ENCODE measurements at places on chromosomes 1 and 21.
A peak's percentile ranks its signal among the peaks of the same experiment; 100 is the strongest.

DNA sequence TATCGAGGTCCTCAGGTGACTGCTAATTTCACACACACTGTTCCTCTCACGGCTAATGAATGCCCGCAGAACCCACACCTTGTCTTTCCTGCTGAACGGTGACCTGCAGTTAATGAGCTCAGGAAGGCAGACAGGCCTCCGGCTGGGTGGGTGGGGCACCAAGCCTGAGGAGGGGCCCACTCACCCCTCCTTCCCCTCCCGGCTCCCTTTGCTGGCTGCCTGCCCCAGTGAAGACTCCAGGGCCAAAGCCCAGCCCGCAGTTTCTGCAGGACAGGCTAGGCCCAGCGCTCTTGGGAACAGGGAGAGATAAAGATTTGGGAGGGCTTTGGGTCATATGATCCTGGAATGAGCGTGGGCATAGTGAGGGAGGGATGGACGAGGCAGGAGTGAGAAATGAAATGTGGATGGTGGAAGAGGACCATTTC, 26.4 kb downstream of the FOXO6 start:
- DNase-seq, result peak; percentile 60

GRCh38 chr1:36342426-36343185, 19.2 kb upstream of the EVA1B start:
- DNase-seq, result peak; percentile 81

GRCh38 chr1:159009704-159010361, at the start of gene IFI16:
TSS of gene IFI16 (plus strand) at chr1:159009907. CDS start at chr1:159014681, 4,774 bp downstream.
- peak; percentile 69 for DNase-seq

GRCh38 chr1:172824209-172824608, 165.3 kb downstream of the FASLG start:
- no peak for DNase-seq

DNA sequence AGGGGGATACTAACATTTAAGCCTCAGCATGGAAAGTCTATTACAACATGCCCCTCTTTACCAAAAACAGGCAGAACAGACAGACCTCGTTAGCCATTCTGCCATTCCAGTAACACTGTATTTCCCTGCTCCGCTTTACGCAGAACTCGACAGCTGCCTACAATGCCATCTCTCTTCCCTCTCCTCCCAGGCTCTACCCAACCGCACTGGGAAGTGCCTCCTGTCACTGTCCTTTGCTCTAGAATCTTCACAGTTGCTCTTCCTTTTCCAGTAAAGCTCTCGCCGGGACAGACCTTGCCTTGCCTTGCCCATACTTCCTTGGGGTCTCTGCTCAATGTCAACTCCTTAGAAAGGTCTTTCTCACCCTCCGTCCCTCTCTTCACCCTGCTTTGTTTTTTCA, 22.8 kb downstream of the COA6 start:
- DNase-seq, result no peak

DNA sequence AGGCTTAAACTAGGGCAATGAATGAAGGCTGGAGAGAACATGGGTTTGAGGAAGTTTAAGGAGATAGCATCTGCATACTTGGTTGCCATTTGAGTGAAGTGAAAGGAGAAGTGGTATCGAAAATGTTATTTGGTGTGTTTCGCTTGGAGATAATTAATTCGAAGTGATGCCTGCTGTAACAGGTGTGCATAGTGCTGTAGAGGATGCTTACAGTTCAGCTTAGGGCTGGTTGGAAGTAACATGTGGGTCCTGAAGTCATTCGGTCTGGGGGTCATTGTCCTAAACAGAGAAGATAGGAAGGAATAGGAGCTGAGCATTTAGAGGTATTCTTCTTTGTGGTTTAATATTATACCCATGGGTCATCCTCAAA, 301 bp upstream of the NUDT17 start:
- no peak for DNase-seq

GRCh38 chr1:113976609-113977278, 2.5 kb upstream of the OLFML3 start:
- no peak for DNase-seq

DNA sequence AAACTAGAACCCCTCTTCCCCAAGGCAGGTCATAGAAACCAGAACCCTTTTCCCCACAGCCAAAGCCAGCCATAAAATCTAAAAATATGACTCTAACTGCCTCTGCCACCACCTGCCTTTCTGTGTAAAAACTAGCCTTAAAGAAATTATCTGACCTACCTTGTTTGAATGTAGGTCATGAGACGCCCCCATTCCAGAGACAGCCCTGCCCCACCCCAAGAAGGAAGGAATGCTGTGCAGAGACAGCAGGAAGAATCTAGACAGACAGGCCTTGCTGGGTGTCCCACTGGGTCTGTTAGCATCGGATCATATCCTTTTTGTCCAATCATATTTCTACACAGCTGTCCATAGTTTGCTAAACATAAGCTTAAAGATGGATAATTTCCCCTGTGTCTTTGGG, 128.4 kb upstream of the RAB4A start:
- no peak for DNase-seq

- no peak for DNase-seq
Measured at GRCh38 chr1:23522244-23522982, 8.6 kb downstream of the E2F2 start.

GRCh38 chr1:25118546-25118945, 113.8 kb downstream of the SYF2 start:
- no peak for DNase-seq

DNA sequence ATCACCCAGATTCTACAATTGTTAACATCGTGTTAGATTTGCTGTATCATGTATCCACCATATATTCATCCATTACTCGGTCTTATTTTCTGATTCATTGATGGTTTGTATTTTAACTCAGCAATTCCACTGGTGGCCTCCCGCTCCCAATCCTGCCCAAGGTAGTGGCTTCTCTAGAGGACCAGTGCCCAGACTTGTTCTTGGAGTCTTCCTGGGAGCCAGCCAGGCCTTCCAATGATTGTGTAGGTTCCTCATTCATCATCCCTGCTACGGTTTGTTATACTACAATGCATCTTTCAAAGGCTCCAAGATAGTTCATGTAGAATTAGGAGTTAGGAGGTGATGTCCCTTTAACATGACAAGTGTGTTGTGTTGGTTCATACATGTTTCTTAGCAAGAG, 451.1 kb downstream of the SETD4 start:
- DNase-seq, result no peak

DNA sequence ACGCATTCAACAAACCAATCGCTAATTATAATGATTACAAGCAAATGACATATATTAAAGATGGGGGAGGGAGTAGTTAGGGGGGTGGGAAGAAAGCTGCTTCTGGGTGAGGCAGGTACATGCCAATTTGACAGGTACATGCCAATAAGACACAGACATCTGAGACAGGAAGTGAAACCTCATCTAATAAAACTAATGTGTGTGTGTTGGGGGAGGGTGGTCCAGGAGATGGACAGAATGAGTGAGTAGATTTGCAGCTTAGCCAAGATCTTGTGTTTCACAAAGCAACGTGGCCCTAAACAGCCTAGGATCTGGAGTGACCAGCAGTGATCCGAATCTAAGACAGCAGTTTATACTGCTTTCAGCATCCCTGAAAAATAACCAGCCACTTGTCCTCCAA, 10.8 kb downstream of the CFAP45 start:
- no peak for DNase-seq

DNA sequence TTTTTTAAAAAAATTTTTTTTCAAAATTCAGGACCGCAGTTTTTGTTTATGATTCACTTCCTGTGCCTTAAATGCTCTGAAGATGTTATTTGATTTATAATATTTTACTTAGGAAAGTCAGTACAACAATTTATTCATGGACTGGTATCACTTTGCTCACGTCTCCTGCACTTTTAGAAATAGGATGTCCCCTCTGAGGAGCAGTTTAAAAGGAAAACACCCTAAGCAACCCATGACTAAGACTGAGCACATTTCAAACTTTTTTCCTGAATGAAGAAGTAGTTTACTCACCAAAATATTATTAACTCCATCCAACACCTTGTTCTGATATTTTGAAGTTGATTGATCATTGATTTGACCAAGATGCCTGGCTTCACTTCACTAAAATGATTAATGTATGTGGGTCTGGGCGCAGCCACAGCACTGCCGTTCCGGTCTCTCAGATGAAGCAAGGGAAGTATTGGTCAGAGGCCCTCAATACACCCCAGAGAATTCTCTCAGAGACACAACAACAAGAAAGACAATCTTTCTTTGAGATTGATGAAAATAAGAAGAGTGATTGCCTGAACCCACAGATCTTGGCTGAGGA, 223.9 kb downstream of the TGFB2 start:
- no peak for DNase-seq

- DNase-seq, result no peak
Measured at GRCh38 chr1:172273647-172274396, 146.7 kb upstream of the C1orf105 start.

DNA sequence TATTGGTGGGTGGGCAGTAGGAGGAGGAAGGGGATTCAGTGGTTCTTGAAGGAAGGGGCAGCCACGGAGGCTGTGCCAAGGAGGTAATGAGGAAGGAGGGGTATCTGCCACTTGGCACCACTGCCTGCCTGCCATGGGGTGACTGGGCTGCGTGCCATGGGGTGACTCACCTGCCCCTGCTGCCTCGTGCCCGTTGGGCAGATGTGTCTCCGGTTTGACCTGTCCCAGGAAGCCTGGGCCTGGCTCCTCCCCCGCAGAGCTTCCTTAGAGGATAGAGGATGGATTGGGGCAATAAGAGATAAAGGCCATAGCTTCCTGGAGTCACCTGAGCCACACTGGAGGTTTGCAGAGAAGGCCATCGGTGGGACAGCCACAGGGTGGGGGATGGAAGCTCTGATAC, 1.7 kb downstream of the PADI3 start:
- peak; percentile 91 for DNase-seq

GRCh38 chr1:209076688-209077087, 506.8 kb upstream of the CAMK1G start:
- DNase-seq, result no peak

- no peak for DNase-seq
Measured at GRCh38 chr21:42151948-42152220, 67.1 kb upstream of the ABCG1 start.

DNA sequence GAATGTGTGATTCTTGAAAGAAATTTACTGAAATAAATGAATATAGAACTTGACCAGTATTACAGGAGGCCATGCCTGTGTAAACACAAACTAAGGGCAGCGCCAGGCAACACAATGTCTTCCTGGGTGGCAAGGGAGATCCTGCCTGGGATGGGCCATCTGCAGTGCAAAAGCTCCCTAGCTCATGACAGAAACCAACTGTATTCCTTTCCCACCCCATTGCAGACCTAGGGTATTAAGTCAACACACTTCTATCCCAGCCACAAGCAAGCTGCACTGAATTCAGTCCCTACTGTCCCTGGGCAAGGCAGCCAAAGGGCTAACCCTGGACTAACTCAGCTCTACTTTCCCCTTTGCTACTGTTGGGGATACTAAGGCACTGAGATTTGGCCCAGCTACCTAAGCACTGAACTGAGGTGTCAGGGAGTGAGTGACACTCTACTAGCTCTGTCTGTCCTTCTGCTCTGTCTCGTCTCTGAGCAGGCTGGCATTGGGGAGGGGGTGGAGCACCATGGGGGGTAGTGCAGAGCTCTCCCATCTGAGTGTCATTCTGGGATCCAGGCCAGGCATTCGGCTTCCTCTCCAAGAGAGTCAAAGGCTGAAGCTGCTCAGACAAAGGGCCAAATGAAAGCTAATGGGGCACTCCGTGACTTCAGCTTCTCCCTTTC, 2.5 kb downstream of the INKA2 start:
- peak; percentile 85 for DNase-seq

DNA sequence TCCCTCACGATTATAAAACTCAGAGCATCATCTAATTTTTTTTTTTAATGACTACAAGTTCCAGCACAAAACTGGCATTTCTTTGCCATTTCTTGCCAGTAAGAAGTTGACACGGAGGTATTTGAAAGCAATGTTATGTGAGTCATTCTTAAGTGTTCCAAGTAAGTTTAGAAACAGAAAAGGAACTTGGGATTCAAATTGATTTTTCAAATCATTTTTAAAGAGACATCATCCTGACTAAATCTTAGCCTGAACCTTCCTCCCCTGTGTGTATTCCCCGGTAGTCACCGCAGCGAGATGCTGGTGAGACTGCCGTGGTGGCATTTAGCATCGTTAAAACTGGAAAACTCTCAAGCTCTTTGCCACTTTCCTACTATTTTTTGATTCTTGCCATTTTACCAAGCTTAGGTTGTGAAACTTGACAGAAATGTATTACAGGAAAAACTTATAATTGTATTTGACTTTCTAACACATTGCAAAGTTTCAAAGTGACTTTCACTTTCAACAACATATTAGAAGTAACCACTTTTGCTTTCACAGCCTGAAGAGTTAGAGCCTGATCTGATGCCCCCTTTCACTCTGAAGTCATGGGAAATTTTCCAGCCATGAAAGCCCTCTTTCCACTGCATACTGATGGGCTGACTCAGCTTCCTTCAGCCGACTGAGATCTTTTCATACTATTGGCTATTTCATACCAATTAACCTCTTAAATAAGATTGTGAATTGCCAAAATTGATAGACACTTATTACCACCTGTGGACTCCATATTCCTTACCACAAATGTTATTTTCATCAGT, 61.4 kb downstream of the OLFML2B start:
- DNase-seq, result peak; percentile 60

DNA sequence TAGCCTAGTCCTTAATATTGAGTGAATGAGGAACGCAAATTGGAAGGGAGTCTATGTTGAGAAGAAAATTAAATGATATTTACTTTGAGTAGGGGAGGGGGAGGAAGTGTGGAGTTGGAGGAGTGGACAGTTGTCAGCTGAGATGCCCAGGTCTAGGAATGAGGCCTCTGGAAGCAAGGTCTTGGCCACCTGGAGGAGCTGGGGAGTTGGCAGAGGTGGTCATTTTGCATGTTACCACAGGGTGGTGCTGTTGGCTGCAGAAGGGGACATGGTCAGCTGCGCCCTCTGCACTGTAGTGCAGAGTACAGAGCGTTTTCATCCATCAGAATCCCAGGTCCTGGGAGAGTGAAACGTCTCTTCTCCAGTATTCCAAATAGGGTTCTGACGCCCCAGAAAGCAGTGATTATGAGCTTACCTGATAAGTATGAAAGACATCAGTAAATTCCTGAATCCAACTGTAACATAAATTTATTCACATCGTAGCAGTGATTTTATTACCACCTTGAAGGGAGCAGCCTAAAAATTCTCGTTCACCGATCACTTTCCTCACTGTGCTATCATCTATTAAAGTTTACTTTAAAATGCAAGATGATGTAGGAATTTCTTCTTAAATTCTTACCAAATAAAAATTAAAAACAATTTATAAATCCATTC, 13.8 kb downstream of the PARK7 start:
- DNase-seq, result peak; percentile 63

GRCh38 chr1:233394860-233395717, 67.6 kb downstream of the MAP3K21 start:
- no peak for DNase-seq

DNA sequence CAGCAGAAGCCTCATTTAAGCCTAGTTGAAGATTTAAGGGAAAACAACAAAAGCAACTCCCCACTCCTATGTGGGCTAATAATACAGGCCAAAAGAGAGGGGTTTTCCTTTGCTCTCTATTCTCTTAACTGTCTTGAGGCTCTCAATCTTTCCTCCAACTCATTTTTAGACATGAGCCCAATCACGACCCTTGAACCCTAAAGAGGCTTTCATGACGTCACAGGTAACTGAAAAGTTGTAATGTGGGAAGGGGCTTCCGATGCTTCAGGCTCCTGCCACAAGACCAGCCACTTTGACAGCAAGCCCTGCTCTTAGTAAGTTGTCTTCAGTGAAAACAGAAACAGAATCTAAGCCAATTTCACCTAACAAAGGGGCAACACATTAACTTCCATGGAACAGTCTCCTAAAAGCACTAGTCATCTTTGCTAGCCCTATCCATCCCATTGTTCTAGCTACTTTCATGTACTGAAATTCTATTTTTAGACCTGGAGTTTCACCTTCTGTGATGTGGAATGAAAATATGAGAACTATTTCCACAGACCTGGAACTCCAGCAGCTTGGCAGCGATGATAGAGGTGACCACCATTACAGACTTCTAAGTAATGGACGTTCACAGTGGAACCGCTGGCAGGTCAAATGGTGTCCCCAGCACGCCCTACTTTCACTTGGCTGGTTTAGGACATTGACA, 36.3 kb downstream of the GPR161 start:
- no peak for DNase-seq
